ENCODE measurements at places on chromosomes 12 and 14. TPM values are rescaled to one million over a fixed set of nuclear protein-coding genes. Genes with fewer than 3 reads are reported as not detected.

Gene E2F7
- total RNA-seq, result 24.5 TPM

Gene CPNE6
- not detected for total RNA-seq

Gene FIGNL2
- 19.7 TPM for total RNA-seq

Gene OR4K5
- not detected for total RNA-seq

Gene POTEM
- total RNA-seq, result not detected

Gene FGD6
- 39.5 TPM for total RNA-seq

Gene PPP1R36
- total RNA-seq, result 0.66 TPM
